ENCODE measurements at places on chromosomes 2 and 18.

GRCh38 chr2:171432969-171433762 lies 624 bp downstream of the METTL8 start:
- peak; percentile 30 for DNase-seq

DNA sequence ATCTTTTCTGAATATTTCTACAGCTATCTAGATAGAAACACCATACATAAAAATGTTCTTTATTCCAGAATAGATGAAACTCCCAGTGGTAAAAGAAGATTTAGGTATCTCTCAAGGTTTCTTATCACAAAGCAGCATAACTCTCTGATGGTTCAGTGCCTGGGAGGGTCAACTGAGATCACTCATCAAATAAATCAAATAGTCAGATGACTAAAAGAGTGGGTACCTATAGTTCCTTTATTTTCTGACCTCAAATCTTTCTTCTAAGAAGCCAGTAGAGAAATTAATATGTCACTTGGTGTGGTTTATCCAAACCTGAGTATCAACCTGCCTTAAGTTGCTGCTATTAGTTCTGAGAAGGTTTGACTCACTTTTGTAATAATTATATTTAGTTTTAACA lies 120.9 kb downstream of the TMEFF2 start:
- no peak for DNase-seq

DNA sequence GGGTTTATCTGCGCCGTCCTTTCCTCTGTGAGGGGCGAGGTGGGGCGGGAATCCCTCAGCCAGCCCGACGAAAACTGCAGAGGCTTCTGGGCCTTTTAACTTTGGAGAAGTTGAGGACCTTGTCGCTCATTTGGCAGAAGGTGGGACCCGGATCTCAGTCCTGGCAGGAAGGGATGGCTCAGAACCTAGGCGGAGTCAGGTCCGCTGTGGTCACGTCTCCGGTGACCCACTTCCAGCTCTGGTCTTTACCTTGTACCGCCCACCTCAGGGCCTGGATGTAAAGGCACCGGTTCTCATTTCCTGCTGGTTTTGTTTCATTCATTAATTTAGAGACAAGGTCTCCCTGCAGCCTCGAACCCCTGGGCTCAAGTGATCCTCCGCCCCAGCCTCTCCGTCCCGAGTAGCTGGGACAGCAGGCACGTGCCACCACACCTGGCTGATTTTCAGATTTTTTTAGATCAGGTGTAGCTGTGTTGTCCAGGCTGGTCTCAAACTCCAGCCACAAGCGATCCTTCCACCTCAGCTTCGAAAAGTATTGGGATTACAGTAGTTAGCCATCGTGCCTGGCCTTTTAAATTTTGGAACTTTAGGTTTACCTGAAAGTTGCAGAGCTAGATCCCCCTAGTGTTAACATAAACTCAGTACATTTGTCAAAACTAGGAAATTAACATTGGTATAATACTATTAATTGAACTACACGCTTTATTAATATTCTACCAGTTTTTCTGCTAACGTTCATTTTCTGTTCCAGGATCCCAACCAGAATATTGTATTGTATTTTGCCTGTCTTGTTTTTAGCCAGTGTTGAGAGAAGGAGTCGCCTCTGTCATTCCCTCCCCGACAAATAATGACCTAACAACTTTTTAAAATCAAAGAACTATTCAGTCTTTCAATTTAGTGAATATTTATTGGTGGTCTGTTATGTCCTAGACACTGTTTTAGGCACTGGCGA lies 852 bp downstream of the POLI start:
- DNase-seq: peak; percentile 57

DNA sequence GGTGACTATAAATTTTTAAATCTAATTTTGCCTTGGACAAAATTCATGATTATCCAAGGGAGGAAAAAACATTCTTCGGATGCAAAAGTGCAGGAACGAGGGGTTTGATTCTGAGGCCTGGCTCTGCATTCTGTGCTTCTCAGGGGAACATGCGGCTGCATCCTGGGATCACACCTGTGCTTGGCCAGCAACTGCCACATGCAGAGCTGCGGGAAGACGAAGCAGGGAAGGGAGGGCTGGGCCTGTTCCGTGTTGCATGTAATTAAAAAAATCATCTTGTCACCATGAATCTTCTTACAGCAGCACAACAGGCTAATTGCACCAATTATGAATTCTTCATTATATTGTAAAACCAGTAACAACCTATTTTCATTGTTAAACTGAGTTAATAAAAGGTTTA lies 158.0 kb upstream of the ALKAL2 start:
- DNase-seq: no peak

DNA sequence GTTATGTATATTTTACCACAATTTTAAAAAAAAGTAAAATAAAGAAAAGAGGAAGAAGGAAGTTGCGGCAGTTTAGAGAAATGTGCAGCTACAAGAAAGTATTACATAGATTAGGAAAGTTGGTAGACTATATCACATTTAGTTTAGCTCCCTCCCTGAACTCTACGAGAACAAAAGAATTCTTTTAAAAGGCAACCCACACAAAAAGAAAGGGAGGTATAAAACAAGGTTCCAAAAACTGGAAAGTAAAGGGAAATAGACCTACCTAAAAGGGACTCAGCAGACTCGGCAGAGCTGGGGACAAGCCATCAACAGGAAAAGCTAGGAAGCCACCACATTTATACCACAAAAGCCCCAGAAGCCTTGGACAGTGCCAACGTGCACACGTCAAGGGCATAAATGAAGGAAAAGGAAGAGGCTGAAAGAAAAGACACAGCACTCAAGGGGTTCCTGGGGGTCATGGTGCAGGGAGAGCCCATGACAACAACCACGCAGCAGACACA lies 9.1 kb downstream of the TMEM127 start:
- no peak for DNase-seq

- no peak for DNase-seq
Measured at GRCh38 chr2:105584435-105585010, 160.2 kb upstream of the NCK2 start.

DNA sequence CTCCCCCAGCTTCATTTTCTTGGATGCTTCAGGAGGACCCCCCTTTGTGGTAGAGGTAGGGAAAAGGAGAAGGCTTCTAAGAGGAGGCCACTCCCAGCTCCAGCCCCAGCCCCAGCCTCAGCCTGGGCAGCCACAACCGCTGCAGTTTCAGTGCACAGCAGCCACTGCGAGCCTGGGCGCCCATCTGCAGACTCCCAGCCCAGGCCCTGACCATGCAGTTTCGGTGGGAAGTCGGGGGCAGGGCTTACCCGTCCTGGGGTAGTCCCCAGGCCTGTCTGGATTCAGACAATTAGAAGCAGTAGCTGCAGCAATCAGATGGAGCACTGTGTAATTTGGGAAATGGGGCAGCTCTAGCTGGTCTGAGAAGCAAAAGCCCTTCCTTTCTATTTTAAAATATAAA lies 28.6 kb downstream of the ITM2C start:
- DNase-seq: no peak

DNA sequence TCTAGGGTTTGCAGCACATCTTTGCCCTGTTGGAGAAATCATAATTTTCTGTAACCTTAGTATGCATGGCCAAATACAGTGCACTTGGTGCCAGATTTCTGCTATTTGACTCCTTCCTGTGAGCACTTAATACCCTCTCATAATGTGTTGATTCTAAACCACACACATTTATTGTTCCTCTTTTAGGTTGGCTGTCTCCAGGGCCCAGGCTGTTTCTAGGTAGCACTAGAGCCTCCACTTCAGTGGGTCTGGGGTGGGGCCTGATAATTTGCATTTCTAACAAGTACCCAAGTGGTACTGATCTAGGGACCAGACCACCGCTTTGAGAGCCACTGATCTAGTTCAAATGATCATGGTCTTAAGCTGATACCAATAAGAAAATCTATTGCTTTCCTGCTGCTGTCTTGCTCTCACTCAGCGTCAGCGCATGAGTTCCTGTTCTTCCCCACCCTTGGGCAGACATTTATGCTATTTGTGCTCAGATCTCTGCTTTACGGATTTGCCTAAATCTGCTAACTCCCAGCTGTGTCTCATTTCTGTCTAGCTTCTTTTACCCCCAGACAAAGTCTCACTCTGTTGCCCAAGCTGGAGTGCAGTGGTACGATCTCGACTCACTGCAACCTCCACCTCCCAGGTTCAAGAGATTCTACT lies 7.4 kb downstream of the PTRHD1 start:
- no peak for DNase-seq

- DNase-seq: no peak
Measured at GRCh38 chr18:68494802-68495581, 219.9 kb downstream of the TMX3 start.

GRCh38 chr18:3118195-3119010 lies 101.4 kb downstream of the MYOM1 start:
- DNase-seq: no peak

DNA sequence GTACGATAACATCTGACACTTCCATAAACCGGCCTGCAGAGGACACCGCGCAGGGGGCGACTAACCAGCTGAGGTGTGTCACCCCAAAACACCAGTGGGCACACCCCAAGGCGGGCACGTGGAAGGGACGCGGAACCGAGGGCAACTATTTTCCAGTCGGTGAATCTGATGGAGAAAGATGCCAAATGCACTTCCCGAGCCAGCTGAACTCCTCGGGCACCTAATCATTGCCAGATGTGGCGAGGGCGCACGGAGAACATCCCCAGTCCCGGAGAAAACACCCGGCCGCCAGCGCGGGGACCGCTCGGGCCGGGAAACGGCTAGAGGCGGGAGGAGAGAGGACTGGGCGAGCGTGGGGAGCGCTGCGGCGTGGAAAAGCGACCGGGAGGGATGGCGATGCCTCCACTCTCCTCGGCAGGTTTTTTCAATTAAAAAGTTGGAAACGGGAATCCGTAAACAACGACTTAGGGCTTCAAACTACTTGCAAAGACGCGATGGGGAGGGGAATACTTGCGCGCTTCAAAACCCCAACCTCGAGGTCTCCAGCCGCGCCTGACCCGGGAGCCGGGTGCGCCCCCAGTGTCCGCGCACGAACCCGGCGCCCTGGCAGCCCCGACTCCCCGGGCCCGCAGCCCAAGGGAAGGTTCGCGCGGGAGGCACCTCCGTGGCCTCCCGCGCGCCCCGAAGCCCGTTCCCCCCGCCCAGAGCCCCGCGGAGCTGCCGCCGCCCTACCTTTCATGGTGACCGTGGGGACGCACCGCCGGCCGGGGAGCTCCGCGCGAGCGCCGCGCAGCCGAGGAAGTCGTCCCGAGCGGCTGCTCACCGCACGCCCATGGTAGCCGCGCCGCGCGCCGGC lies 497 bp downstream of the COLEC12 start:
- DNase-seq: no peak

DNA sequence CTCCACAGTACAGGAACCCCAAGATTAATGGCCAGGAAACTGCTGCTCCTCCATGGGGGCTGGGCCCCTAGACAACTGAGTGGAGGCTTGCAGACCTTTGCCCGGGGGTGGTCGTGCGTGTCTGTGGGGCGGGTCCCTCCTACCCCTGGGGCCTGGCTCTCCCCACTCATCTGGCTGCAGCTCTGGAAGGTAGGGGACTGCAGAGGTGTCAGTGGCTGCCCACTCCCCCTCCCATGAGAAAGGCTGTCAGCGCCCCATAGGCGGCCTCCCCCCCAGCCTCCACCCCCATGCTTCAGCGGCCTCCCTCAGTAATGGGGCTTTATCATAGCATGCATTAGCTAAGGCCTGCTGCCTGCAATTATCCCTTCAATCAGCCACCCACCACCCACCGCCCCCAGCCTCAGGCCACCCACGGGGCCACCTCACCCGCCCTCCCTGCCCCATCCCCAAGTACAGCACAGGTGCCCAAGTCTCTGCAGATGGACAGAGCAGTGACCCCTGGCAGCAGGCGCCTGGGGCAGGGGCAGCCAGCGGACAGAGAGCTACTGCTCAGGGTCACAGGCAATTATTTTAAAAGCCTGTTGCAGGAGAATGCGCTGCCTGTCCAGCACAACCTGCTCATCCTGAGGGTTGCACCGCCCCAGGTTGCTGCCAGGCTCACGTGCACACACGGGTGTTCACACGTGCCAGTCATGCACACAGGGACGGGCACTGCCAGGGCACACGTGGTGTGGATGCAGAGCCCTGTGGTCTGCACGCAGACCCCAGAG lies 9.1 kb upstream of the ECEL1 start:
- no peak for DNase-seq

DNA sequence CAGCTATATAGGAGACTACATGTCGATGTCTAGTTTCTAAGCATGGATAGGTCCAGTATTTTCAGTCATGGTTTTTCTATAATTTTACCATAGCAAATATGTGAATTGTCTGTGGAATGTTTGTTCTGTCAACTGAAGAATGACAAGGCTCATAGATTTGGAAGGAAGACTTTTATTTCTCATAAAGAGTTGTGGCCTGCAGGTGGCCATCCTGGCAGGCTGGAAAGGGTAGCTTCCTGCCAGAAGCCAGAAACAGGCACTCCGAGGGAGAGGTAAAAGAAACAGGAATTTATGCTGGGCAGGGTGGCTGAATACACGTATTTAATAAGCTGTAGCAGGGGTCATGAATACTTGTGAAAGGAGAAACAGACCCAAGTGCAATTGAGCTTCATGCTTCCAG lies 182.1 kb downstream of the PARD3B start:
- DNase-seq: no peak

DNA sequence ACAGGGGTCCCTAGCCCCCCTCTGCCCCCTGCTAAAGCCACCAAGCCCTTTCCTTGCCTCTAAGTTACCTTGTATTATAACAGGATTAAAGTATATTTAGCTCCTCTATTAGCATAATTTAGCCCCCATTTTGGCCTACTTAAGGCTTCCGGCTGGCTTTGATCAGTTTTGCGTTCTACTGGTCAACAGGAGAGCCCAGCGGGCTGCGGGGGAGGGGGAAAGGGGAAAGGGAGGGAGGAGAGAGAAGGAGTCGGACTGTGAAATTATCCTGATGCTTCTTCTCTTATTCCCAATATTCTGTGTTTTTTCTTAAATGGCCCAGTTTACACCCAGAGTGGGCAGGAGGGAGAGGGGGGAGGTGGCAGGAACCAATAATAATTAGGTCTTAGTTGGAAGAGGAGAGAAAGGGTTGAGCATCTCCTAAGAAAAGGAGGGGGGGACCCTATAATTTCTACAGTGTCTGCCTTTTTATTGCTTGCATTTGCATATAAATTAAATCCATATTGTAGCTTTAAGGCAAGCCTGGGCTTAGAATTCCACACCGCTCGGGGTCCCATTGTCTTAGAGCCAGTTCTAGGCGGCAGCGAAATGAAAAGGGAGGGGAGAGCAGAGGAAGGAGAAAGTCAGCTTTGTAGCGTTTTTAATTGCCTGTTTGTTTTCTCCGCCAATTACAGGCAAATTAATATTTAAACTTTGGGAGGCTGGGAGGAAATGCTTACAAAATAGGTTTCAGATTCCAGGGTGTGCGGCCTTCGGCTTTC lies 39.6 kb downstream of the EN1 start:
- DNase-seq: no peak

DNA sequence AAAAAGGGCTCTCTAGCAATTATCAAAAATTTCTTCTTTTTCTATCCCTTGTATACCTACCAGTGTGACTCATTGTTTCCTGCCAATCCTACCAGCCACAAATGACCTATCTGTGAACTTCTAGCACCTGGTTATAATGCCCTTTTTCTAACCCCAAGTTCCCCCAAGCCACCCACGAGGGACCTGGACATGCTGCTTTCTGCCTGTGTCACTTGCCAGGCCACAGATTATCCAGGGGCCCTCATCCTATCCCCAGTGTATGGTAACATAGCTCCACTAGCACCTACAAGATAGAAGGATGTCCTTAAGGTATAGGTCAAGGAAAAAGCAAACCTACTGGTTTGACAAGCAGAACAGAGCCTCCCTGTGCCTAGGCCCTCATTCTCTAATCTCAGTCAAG lies 26.8 kb downstream of the AAK1 start:
- DNase-seq: peak; percentile 47

GRCh38 chr18:70503060-70503459 lies 214.2 kb downstream of the SOCS6 start:
- DNase-seq: no peak

- no peak for DNase-seq
Measured at GRCh38 chr2:96771796-96772618, 11.3 kb downstream of the CNNM4 start.

- no peak for DNase-seq
Measured at GRCh38 chr2:42843131-42843530, 50.7 kb upstream of the HAAO start.
